ENCODE measurements at places on chromosomes 6 and 20.
A peak's percentile ranks its signal among the peaks of the same experiment; 100 is the strongest.

DNA sequence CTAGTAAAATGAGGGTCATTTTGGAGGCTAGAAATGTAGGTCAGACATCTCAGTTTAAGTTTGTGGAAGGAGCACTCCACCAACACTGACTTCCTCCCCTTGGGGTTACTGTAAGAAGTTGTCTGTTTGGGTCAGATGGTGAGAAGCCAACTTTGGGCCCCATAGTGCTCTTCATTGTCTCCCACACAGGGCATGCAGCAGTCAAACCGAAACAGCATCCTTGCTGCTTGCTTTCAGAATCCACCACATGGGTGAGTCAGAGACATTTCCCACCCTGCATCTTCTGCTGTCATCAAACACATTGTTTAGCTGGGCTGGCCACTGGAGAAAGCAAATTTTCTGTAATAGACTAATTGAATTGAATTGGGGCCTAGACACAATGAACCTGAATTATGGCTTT, 16.8 kb downstream of the IL17F start:
- DNase-seq, result no peak

DNA sequence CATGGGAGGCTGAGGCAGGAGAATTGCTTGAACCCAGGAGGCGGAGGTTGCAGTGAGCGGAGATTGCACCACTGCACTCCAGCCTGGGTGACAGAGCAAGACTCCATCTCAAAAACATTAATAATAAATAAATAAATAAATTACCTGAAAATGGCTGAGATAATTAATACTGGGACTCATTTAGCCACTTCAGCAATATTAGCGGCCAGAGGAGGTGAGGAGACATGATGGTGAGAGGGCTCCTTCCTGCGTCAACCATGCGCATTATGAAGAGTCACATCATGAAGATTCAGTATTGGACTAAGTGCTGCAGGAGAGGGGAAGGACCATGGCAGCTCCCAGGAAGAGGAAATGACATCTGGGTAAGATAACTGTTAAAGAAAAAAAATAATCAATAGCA, 2.9 kb upstream of the PYGB start:
- DNase-seq, result no peak

- peak; percentile 46 for DNase-seq
These were observed 734 bp downstream of the TPBG start for GRCh38 chr6:82364087-82365015.

DNA sequence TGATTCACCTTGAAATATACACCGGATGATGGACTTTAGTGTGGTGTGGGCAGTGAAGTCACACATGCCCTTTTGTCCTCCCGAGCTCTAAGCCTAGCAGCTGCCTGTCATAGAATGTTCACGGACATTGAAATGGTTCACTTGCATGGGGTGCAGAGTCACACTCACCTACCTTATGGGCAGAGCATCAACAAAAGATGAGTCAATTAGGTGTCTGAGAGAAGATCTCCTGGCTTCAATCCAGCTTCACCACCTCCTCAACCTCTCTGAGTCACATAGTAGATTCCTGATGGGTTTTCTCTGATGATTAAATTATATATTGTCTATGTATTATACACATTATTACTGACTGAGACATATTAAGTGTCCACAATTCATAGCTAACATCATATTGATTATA, 48.1 kb upstream of the HLA-E start:
- peak; percentile 78 for DNase-seq

GRCh38 chr6:36347621-36348020, 10.9 kb upstream of the BNIP5 start:
- no peak for DNase-seq

GRCh38 chr6:124983383-124984083, 21.3 kb downstream of the RNF217 start:
- no peak for DNase-seq

GRCh38 chr20:25987073-25987927, 290.6 kb upstream of the ZNF337 start:
- peak; percentile 4 for DNase-seq

DNA sequence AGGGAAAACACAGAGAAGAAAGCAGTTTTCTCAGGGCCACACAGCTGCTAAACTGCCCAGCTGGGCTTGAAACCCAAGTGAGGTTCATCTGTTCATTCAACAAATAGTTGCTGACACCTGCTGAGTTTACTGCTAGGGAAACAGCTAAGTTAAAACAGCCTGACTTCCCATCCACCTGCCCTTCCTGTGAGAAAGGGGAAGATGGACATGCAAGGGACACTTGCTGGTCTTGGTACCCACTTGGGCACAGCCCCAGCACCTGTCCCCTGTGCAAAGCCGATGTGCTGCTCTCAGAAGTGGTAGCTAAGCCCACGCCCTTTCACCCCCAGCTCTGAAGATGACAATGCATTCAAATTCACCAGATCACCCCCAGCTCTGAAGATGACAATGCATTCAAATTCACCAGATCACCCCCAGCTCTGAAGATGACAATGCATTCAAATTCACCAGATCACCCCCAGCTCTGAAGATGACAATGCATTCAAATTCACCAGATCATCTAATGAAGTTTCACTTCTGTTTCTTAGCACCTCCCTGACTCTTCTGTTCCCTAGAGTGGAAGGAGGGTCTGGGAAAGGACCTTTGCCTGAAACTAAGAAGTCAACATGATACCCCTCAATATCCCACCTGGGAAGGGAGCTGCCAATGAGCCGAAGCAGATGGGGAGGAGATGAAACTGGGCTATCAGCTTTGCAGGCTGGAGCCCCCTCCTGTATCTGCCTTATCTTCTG, 46.0 kb upstream of the TOP1 start:
- no peak for DNase-seq

- no peak for DNase-seq
These were observed 282.1 kb upstream of the CHD6 start for GRCh38 chr20:41900201-41900691.

GRCh38 chr6:71457929-71458328, 169.3 kb downstream of the OGFRL1 start:
- DNase-seq, result no peak

DNA sequence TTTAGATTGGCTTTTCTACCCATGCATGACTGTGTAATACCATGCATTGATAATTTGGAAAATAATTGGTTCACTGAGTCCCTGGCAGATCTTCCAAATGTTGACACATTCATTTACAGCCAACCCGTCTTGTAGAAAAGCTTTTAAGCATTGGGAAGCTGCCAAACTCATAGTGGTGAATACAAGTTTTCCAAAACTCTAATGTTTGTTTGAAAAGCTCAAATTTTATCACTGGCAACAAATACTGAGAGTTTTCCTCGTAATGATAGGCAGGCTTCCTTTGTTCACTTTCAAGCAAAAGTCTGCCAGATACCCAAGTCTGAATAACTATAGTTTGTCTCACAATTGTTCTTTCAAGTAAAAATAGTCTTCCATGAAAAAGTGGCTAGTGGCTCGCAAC, 143.0 kb downstream of the FIG4 start:
- DNase-seq, result no peak

GRCh38 chr6:130520221-130520620, 154.4 kb downstream of the TMEM200A start:
- DNase-seq, result peak; percentile 48

DNA sequence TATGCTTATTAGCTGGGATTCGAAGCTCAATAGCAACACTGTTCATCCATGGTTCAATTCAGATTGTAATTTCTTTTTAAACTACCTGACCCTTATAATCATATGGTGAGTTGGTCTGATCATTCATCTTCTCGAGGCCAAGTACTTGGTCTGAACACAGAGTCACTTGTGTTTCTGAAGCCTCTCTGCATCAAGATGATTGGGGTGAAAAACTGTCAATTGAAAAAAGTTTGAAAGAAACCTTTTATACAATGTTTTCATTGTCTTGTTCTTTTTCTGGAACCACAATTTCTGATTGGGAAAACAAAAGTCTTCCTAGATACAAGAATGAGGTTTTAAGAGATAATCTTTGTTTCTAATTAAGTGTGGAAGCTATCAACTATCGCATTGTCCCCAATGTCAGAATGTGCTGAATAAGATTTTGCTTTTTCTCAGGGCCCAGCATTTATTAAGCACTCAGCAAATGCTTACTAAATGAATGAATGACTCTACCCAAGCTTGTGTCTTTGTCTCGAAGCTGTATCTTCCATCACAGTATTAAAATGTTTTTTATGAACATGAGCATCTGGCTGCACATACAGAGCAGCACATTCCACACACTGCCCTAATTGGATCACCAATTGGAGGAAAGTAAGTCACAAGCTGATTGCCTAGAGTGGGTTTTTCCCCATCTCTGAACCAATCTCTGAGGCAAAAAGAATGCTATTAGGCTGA, 45.0 kb upstream of the MOXD1 start:
- DNase-seq, result no peak

DNA sequence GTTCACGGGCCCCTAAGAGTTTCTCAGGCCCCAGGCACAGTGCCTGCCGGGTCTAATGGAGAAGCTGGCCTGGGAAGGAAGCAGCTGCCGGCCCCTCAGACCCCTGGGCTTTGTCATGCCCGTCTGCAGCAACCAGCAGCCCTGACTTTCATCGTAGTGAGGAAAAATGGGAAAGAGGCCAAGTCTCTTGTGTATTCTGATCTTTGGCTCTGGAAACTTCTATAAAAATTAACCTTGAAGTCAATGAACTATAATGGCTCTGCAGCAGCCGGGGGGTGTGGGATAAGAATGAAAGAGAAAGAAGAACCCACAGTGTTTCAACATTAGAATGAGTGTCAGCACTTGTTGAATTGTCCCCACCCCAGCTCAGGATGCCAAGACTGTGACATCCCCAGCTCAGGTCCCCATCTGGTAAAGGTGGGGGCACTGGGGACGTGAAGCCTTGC, 12.9 kb downstream of the TGM2 start:
- no peak for DNase-seq

DNA sequence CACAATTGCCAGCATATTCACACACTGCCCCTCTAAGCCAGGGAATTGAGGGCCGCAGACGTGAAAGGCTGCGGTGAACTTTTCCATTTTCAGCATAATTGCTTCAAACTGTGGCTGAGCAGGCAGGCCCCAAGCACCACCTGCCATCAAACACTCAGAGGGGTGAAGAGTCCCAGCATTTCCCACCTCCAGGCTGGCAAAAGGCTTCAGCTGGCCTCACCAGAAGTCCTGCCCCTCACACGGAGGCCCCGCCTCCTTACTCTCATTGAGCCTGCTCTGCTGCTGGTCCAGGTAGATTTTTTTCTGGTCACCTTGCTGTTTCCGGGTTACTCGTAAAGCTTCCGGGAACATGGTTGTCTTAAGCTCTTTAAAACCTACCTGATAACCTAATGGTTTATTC, 52.0 kb upstream of the PRELID3B start:
- DNase-seq, result no peak

- DNase-seq, result peak; percentile 93
These were observed 202.4 kb downstream of the LY86 start for GRCh38 chr6:6790891-6791290.

DNA sequence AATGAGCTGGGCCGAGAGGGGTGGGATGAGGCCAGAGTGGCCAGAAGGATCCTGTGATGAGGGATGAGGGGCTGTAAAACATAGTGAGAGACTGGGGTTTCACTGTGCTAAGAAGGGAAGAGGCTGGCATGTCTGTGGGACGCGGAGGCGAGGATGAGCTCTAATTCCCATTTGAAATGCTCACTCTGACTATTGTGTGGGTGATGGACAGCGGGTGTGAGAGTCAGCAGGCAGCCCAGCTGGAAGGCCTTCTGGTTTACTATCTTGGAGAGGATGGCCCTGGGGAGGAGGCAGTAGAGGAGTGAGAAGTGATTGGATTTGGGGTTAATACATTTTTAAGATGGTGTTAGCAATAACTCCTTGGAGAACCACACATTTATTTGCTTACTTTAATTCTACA, 9.5 kb upstream of the MICA start:
- DNase-seq, result no peak

DNA sequence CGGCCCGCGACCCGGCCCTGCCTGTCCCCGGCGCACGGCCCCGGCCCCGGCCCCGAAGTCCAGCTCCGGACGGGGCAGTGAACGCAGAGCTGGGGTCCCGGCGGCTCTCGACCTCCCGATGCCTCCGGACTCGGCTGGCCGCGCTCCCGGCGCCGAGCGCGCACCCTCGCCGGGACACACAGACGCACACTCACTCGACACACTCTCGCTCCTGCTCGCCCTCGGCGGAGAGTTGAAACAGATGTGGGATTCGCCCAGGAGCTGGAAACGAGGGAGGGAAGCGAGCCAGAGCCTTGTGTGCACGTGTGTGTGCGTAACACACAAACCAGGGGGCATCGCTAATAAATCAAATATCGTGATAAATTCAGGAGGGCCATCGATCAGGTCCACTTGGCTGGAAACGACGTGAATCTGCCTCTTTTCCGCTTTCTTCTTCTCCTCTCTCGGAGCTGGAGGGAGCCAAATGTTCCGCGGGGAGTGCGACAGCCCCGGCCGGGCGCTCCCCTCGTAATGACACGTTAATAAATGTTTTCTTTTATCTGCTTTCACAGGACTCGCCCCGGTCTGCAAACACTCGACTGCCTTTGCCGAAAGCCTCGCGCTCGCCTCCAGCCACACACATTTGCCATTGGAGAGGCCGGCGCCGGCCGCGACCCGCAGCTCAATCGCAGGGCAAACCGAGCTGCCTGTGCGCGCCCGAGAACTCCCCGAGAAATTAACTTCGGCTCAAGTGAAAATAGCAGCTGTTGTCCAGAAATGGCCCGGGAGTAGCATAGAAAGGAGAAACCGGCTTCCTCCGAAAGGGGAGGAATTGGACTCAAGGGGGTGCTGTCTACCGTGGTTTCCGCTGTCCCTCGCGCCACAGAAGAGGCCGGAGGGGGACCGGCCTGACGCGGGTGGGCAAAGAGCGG, 828 bp upstream of the SULF2 start:
- DNase-seq, result peak; percentile 70

- DNase-seq, result peak; percentile 61
These were observed 2.3 kb upstream of the CITED2 start for GRCh38 chr6:139376604-139377218.

GRCh38 chr6:44782892-44783291, 395.4 kb downstream of the CDC5L start:
- no peak for DNase-seq

GRCh38 chr6:10266061-10266460, 148.8 kb downstream of the TFAP2A start:
- peak; percentile 90 for DNase-seq

DNA sequence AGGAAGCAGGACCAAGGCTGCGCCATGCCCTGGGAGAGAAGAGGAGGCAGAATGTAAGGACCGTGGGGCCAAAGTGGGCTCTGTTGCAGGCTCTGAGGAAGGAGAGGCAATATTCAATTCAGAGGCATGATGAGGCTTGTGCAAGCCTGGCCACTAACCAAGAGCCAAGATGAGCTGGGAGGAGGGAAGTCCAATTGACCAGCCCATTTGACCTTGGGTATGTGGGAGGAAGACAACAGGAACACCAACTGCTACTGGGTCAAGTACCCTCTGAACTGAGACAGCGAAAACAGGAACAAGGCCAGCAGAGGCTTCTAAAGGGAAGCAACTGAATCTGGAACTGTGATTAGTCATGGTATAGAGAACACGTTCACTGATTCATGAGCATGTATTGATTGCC, 779.6 kb downstream of the MAFB start:
- peak; percentile 14 for DNase-seq

GRCh38 chr6:154481521-154482013, 28.9 kb downstream of the CNKSR3 start:
- no peak for DNase-seq
